Hematopoietic multipotent progenitor cell treated with erythropoietin and hydrocortisone succinate and interleukin-3 and kit ligand, for 15 days (in vitro differentiated cells): ENCODE measurements at places on chromosomes 2 and 18.

- no peak for DNase-seq
These were observed 25.2 kb upstream of the SIX3 start for GRCh38 chr2:44916291-44916690.

DNA sequence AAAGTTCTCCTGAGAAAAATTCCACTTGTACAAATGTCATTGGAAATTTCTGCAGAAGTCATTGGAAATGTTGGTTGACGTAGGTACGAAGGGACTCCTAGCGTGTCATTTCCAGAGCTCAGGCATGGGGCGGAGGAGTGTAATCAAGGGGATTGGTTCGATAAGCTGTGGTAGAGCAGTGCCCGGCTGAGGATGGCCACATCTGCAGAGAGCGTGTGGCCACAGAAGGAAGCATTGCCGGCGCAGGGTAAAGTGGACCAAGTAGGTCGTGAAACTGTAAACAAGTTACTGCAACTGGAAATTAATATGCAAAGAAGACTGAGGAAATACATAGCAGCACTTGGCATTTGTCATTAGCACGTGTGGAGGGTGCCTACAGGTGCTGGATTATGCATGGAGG lies 101.8 kb downstream of the DGKD start:
- DNase-seq, result no peak

GRCh38 chr18:60502591-60502990 lies 130.0 kb upstream of the MC4R start:
- DNase-seq, result no peak

GRCh38 chr2:71852141-71852711 lies 295.4 kb downstream of the CYP26B1 start:
- DNase-seq, result no peak

DNA sequence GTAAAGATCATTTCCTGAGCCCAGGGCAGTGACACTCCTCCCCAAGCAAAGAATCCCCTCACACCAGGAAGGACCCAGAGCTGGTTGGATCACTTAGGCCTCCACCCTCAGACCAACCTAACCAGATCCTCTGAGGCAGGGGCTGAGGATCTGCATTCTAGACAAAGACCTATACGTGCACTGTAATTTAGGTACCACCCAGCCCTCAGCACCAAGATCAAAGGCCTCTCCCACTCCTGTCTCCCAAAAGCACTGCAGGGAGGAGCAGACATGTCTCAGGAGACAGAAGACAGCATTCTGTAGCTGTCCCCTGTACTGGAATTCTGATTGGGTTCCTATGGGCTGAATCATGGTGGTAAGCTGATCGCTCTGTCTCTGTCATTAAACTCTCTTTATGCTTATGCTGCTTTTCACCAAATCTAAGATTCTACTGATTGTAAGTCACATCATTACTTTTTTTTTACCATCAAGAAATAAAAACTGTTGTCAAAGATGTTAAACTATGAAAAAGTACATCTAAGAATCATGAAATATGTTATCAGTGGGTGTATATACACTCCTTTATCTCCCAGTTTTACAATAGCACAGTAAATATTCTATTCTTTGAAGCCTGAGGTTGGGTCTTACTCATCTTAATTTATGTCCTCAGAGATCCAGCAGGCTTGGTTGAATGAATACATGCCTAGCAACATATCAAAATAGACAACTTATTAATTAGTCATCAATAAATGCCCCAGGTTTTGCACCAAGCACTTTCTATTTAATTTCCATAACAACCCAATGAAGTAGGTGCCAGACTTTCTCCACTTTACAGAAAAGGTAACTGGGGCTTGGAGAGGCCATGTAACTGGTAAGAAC lies 28.3 kb downstream of the MCFD2 start:
- no peak for DNase-seq

DNA sequence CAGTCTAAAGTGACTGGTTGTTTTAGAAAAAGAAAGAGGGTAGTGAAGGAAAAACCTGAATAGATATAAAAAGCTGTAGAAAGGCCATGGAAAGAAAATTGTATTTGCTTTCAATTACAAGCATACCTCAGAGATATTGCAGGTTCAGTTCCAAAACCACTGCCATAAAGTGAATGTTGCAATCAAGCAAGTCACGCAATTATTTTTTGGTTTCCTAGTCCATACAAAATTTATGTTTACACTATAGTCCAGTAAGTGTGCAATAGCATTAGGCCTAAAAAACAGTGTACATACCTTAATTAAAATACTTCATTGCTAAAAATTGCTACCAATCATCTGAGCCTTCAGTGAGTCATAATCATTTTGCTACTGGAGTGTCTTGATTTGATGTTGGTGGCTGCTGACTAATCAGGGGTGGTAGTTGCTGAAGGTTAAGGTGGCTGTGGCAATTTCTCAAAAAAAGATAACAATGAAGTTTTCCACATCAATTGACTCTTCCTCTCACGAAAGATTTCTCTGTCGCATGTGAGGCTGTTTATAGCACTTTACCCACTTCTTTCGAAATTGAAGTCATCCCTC lies 2003.8 kb upstream of the PIK3C3 start:
- no peak for DNase-seq

DNA sequence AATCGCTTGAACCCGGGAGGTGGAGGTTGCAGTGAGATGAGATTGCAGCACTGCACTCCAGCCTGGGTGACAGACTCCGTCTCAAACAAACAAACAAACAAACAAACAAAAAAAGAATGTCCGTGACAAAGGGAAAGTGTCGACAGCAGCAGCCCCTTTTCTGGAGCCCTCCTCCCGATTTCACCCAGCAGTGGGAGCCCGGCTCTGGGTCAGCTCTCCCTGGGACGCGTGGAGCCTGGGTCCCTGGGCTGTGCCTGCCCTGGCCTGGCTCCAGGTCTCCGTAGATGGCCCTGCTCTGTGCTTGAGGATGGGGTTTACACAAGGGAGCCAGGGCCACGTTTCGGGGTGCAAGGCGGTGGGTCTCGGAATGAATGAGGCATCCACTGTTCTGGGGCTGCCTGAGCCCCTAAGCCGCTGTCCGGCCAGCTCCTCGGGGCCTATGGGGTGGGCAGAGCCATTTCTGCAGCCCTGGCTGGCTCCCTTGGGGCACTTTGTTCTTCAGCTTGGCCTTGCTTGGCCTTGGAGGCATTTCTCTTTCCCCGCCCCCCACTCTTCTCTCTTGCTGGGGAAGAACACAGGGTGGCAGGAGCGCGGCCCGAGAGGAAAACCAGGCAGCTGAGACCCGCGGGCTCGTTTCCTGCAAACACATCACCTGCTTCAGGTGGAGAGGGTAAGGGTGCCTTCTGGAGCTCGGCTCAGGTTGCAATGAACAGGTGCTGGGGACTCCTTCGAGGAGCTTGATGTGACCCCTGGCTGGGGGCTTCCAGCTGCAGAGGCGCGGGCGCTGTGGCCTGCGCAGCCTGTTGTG lies 29.1 kb downstream of the RTP5 start:
- DNase-seq, result no peak

DNA sequence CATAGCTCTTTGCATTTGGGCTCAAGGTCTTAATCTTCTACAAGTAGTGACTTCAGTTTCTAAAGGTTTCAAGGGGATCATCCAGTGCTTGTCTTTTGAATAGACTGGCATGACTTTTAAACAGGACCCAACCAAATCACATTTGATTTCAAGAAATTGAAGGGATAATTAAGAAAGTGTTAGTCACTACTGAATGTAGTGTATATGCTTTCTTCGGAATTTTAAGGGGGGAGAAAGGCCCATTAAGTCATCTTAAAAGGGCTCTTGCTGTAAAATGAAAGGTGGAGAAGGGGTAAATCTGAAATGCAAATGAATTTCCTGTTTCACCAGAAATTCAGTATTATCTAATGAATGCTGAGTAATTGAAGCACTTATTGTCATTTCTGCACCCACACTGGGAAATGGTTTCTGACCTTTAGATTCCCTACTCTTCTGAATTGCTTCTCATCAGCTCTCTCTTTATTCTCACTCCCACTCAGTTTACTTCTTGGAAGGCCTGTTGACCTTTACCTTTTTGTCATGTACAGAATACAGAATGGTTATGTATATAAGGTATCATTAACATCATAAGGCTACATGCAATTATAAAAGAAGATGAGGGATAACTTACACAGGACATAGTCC lies 241.4 kb downstream of the SLC8A1 start:
- no peak for DNase-seq

DNA sequence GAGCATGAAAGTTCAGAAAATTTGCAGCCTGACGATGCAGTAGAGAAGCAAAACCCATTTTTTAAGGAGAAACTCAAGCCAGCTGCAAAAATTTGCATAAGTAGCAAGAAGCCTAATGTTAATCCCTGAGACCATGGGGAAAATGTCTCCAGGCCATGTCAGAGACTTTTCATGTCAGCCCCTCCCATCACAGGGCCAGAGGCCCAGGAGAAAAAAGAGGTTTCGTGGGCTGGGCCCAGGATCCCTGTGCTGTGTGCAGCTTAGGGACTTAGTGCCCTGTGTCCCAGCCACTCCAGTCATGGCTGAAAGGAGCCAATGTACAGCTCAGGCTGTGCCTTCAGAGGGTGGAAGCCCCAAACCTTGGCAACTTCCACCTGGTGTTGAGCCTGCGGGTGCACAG lies 533.0 kb downstream of the THSD7B start:
- DNase-seq, result no peak

GRCh38 chr2:136081582-136082210 lies 36.3 kb downstream of the CXCR4 start:
- no peak for DNase-seq

- no peak for DNase-seq
These were observed 134.3 kb upstream of the STON1 start for GRCh38 chr2:48395658-48396057.

GRCh38 chr2:142591420-142591819 lies 286.0 kb upstream of the KYNU start:
- no peak for DNase-seq

GRCh38 chr2:197011801-197012641 lies 85.5 kb upstream of the PGAP1 start:
- DNase-seq, result peak; percentile 17

- DNase-seq, result no peak
These were observed 104.1 kb downstream of the DLGAP1 start for GRCh38 chr18:4351005-4351404.

- DNase-seq, result no peak
These were observed at the start of gene DNER for GRCh38 chr2:229714080-229714735. TSS of gene DNER (minus strand) at chr2:229714555. CDS start at chr2:229714423, 132 bp downstream.

- no peak for DNase-seq
These were observed 86.8 kb upstream of the NEDD4L start for GRCh38 chr18:57957210-57957609.

- no peak for DNase-seq
These were observed 16.2 kb downstream of the SERPINB13 start for GRCh38 chr18:63603355-63603754.

DNA sequence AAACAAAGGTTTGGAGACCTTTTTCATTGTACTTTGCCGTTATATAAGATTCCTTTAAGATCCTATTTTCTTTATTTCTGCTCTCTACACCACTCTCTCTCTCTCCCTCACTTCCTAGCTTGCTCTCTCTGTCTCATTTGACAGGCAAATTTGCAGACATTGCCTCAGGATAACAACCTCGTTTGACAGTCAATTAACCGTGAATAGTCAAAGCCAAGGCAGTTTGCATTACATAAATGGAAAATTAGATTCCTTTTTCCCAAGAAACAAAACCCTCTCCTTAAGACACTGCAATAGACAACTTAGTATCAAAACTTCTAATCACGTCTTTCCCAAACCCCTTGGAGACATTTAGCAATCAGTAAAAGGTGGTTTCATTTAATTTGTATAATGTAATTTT lies 7.4 kb downstream of the SKOR2 start:
- no peak for DNase-seq

DNA sequence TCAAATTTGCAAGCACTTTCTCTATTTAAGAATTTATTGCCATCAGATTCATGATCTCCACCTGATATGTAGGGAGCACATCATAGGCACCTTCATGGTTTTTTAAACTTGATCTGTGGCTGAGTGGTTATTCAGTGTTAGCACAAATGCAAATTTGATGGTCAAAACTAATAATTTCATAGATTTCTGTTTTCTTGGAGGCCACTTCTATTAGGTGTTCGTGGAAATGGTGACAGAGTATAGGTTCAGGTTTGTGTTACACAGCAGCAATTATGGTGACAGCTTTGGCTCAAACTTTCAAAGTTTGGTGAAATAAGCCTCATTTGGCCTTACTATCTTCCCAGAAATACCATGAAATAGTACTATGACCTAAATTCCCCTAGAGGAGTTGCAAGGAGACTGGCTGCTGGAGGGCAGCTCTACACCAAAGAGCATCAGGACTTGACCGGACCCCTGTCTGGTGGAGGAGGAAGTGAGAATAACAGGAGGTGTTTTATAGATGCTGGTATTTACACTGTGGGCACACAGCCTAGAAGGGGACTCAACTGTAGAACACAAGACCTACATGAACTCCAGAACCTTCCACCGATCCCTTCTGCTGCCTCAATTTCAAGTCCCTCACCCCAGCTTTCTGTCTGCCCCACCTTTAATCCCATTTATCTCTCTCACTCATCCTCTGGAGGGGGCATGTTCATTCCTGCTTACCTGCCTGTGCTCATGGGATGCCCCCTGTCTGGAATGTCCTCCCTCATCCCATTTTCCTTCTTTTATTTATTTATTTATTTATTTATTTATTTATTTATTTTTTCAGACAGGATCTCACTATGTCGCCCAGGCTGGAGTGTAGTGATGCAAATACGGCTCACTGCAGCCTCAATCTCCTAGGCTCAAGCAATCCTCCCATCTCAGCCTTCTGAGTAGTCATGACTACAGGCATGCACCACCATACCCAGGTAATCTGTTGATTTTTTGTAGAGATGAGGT lies 132.9 kb upstream of the SIX2 start:
- no peak for DNase-seq

GRCh38 chr2:55049821-55050099 lies 491 bp downstream of the RTN4 start:
- DNase-seq, result no peak

DNA sequence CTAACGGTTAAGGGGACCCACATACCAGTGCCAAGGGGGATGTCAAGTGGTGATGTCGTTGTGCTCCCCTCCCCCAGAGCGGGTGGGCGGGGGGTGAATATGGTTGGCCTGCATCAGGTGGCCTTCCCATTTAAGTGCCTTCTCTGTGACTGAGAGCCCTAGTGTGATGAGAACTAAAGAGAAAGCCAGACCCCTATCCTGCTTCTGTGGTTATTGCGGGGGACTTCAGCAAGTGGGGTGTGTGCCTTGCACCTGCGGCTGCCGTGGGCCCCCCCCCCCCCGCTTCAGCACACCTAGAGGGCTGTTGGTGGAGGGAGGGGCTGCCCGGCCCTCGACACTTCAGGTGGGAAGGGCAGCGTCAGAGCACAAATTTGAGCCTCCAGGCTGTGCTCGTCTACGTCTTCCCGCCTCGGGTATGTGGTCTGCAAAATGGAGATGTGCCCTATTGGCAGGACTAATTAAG lies 6.1 kb downstream of the CTDSP1 start:
- DNase-seq, result no peak
